Heart right ventricle (tissue), 16 donors: ENCODE measurements at places on chromosomes 3 and 15. TPM values are rescaled to one million over a fixed set of nuclear protein-coding genes. Genes with fewer than 3 reads are reported as not detected.

ALDH1A2 gene
- 16.3 TPM for total RNA-seq

RHO gene
- total RNA-seq, result not detected

HRH1 gene
- total RNA-seq, result 1.5 TPM

CAMP gene
- total RNA-seq, result 0.76 TPM

TLR9 gene
- 0.15 TPM for total RNA-seq

GRCh38 chr3:37170060-37170459, 4.3 kb downstream of the LRRFIP2 start:
- H3K27ac ChIP-seq, result peak overlapping the region; percentile 42
- no peak overlapping the region for H3K4me3 ChIP-seq
- peaks cover 59% of the 10 kb centered on the region for H3K4me1 ChIP-seq

GRCh38 chr15:101648356-101648755, 3.8 kb downstream of the TM2D3 start:
- no peaks in the 10 kb centered on the region for H3K27me3 ChIP-seq
- no peak overlapping the region for H3K4me3 ChIP-seq
- DNase-seq, result no peak
- peaks cover 68% of the 10 kb centered on the region for H3K36me3 ChIP-seq

- DNase-seq, result no peak
- no peak overlapping the region for H3K4me3 ChIP-seq
- H3K27ac ChIP-seq, result no peak overlapping the region
- no peaks in the 10 kb centered on the region for H3K27me3 ChIP-seq
- no peaks in the 10 kb centered on the region for H3K4me1 ChIP-seq
Measured at GRCh38 chr3:79651536-79652065, 116.2 kb downstream of the ROBO1 start.

- H3K4me3 ChIP-seq, result no peak overlapping the region
- no peaks in the 10 kb centered on the region for H3K36me3 ChIP-seq
- peaks cover 7% of the 10 kb centered on the region for H3K4me1 ChIP-seq
Measured at GRCh38 chr3:75781079-75781745, 4.1 kb downstream of the ZNF717 start.

DNA sequence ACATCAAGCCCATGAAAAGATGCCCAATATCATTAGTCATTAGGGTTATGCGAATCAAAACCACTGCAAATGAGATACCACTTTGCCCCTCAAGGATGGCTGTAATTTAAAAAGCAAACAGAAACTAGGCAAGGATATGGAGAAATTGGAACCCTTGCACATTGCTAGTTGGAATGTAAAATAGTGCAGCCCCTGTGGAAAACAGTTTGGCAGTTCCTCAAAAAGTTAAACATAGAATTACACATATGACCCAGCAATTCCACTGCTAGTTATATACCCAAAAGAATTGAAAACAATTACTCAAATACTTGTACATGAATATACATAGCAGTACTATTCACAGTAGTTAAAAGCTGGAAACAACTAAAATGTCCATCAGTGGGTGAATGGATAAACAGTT, 186.8 kb upstream of the CGNL1 start:
- no peak overlapping the region for H3K27ac ChIP-seq
- DNase-seq, result no peak
- no peak overlapping the region for H3K4me3 ChIP-seq
- H3K36me3 ChIP-seq, result peaks cover 26% of the 10 kb centered on the region
- no peaks in the 10 kb centered on the region for H3K4me1 ChIP-seq

DNA sequence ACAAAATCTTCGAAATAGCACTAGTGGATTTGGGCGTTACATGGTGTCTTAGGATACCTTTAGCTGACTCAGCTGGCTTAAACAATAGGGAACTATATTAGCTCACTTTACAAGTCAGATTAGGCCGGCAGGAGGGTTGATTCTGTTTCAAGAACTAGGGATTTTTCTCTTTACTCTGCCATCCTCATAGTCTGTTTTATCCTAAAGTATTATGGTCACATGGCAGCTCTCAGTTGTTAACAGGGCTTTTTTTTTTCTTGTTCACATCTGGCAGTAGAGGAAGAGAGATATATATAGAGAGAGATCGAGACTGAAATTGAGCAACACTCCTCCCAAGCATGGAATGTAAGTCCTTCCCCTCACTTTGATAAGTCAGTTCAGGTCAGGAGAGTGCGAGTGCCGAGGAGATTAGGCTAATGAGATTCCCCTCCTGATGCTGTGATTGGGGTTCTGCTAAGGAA, 32.9 kb downstream of the CHP1 start:
- H3K27ac ChIP-seq, result peak overlapping the region; percentile 29
- H3K4me3 ChIP-seq, result no peak overlapping the region
- H3K36me3 ChIP-seq, result no peaks in the 10 kb centered on the region
- H3K4me1 ChIP-seq, result peaks cover 3% of the 10 kb centered on the region
- no peaks in the 10 kb centered on the region for H3K27me3 ChIP-seq

DNA sequence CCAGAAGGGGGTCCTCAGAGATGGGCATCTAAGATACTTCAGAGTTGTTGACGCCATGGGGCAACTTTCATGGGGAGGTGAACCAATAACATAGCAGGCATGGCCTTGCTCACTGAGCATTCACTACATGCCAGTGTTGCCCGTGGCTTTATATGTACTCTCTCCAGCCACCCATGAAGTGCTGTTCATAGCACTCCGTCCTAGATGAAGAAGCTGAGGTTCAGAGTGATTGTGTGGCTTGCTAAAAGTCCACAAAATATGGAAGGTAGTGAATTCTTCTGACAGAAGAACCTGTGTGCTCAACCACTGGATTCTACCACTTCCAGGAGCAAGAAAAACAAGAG, 9.8 kb upstream of the SEMA4B start:
- H3K27ac ChIP-seq, result no peak overlapping the region
- no peaks in the 10 kb centered on the region for H3K36me3 ChIP-seq

- no peaks in the 10 kb centered on the region for H3K27me3 ChIP-seq
- DNase-seq, result no peak
- H3K4me1 ChIP-seq, result no peaks in the 10 kb centered on the region
- no peak overlapping the region for H3K27ac ChIP-seq
- no peaks in the 10 kb centered on the region for H3K36me3 ChIP-seq
Measured at GRCh38 chr3:117117188-117117936, 407.8 kb downstream of the TUSC7 start.

DNA sequence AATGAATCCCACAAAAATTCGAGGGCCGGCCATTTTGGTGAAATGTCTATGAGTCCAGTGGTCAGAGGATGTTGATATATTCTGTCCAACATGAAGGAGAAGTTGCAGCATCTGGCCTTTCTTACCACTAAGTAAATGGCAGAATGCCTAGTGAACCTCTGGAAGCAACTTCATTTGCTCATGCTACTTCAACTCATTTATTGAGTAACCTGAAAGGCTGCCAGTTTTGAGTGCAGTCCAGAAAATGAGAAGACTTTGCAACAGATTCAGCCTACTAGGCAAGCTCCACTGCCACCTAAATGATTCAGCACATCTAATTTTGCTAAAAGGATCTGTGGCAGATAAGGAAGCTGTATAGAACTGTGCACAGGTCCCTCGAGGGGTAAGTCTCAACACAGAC, 265.0 kb downstream of the OPA1 start:
- no peaks in the 10 kb centered on the region for H3K27me3 ChIP-seq
- no peaks in the 10 kb centered on the region for H3K36me3 ChIP-seq
- no peak overlapping the region for H3K27ac ChIP-seq
- no peak for DNase-seq
- H3K4me3 ChIP-seq, result no peak overlapping the region

GRCh38 chr3:117842086-117842485, 1132.5 kb downstream of the TUSC7 start:
- H3K27ac ChIP-seq, result no peak overlapping the region
- no peak overlapping the region for H3K4me3 ChIP-seq
- no peaks in the 10 kb centered on the region for H3K27me3 ChIP-seq
